ENCODE measurements at places on chromosomes 1 and 21.
A peak's percentile ranks its signal among the peaks of the same experiment; 100 is the strongest.

- DNase-seq: no peak
These were observed 12.2 kb downstream of the SPATA46 start for GRCh38 chr1:162364498-162364897.

- DNase-seq: no peak
These were observed 16.0 kb downstream of the IRF2BP2 start for GRCh38 chr1:234593771-234594504.

- DNase-seq: no peak
These were observed 462.5 kb upstream of the DAB1 start for GRCh38 chr1:57886376-57886775.

GRCh38 chr1:203590603-203591002 is 36.0 kb upstream of the ATP2B4 start:
- no peak for DNase-seq

DNA sequence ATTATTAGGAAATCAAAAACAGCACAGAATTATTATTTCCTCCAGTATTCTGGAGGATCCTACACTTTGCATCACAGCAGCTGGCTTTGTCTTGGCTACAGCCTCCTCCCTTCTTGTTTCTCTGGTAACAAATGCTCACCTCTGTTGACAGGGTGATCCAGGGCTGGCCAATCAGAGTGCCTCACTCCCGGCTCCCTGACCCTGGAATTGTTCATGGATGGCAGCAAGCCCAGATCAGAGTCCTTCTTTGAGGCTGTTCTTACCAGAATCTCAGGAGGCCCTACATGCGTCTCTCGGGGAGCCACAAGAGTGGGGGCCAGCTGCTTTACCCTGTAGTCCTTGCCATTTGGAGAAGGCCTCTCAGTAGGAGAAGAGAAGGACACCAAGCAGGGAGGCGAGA is 48.4 kb upstream of the IGSF5 start:
- no peak for DNase-seq

DNA sequence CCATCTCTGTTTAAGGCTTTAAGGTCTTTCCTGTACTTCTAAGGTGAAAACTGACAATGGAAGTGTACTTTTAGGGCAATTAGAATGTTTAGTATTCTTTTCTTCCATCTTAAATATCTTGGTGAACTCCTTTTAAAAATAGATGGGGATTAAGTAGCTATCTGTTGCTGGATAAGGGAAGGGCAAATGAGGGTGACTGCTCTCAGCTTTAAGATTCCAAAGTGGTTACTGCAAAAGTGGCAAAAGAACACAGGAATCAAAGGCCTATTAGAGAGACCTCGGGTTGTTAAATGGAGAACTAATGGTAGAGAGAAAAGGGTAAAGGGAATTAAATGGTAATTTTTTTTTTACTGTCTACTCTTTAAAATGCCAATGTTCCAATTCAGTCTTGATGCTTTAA is 774.1 kb upstream of the B3GALT2 start:
- DNase-seq: no peak

DNA sequence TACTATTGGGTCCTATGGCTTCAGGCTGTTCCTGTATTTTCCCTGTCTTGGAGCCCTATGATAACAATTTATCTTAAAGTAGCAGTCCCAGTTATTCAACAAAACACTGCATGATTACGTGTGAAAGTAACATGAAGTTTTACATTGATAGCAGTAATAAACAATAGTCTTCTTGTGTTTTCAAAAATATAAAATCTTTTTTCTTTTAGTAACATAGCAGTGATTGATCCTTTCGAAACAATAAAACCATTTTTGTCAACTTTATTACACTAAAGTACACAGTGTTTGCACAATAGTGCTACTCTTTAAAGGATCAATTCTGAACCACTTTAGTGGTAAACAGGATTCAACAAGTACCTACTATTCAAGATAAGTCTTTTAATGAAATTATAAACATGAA is 90.6 kb downstream of the GPATCH2 start:
- no peak for DNase-seq

- no peak for DNase-seq
These were observed 14.2 kb upstream of the TMEM125 start for GRCh38 chr1:43255438-43256210.

- DNase-seq: peak; percentile 76
These were observed 338 bp upstream of the TOR1AIP1 start for GRCh38 chr1:179881642-179882252.
